Breast epithelium (tissue), 4 donors: ENCODE measurements at places on chromosomes 2 and 18. TPM values are rescaled to one million over a fixed set of nuclear protein-coding genes. Genes with fewer than 3 reads are reported as not detected.

Gene DOK6
- total RNA-seq = 1.4 TPM

GRCh38 chr2:10319892-10320574, 17.3 kb downstream of the HPCAL1 start:
- DNase-seq = no peak
- H3K36me3 ChIP-seq = no peaks in the 10 kb centered on the region
- H3K27me3 ChIP-seq = no peaks in the 10 kb centered on the region
- H3K4me3 ChIP-seq = no peak overlapping the region
- no peak overlapping the region for H3K27ac ChIP-seq

- H3K4me1 ChIP-seq = no peaks in the 10 kb centered on the region
- H3K27me3 ChIP-seq = no peaks in the 10 kb centered on the region
- DNase-seq = no peak
- H3K27ac ChIP-seq = no peak overlapping the region
Measured at GRCh38 chr2:232022718-232023117, 61.2 kb downstream of the DIS3L2 start.

DNA sequence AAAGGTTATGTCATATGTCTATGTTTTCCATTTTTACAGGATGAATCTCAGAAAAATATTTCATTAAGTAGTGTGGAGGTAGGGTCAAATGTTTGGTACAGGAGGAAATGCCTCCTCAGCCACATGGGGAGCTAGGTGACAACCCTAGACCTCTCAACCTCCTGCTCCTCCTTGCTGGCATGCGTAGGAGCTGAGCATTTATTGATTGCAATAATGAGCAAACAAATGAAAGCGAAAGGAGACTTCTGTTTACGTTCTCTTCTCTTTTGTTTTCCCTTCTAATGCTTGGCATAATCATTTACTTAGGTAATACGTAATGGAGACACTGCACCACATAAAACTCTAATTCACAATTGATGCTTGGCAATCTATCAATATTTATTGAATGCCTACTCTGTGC, 95.1 kb upstream of the CCBE1 start:
- no peaks in the 10 kb centered on the region for H3K27me3 ChIP-seq
- H3K27ac ChIP-seq = no peak overlapping the region
- no peak for DNase-seq

DNA sequence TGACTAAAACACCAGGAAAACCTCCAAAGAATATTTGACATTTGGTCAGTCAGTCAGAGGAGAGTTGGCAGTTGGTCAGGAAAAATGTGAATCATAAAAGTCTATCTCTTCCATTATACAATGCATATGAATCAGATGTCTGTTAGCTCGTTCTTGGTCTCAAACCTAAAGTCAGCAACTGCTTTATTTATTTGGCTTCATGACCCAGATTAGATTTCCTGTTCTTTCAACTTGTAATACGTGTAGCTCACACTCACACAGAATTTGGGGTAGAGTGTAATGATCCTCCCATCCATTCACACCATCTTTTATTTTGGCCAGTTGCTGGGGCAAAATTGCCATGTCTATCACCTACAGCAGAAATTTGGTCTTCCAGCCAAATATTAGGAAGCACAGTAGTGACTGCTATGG, 81.9 kb upstream of the COL5A2 start:
- no peak overlapping the region for H3K4me3 ChIP-seq
- DNase-seq = no peak
- no peak overlapping the region for H3K27ac ChIP-seq
- H3K4me1 ChIP-seq = no peaks in the 10 kb centered on the region
- H3K36me3 ChIP-seq = no peaks in the 10 kb centered on the region

DNA sequence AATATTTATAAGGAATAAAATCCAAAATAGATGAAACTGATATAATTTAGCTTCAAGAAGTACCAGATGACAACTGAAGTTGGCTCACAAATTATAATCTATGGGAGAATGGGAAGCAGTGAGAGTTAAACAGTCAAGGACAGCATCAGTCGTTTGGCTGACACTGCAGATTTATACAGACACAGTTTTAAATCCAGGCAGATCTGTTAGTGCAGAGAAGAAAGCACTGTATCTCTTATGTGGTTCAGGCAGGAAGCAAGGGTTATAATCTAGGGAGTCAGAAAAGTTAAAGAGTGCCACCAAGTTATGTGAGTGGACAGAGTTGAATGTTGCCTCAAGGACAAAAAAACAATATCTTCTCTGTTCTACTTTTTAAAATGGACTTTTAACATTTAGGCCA, 880.2 kb downstream of the TSN start:
- H3K36me3 ChIP-seq = no peaks in the 10 kb centered on the region
- no peak overlapping the region for H3K27ac ChIP-seq
- DNase-seq = no peak
